ENCODE measurements at places on chromosomes 1 and 21. TPM values are rescaled to one million over a fixed set of nuclear protein-coding genes. Genes with fewer than 3 reads are reported as not detected.

The MIXL1 gene
- not detected for total RNA-seq

The DMBX1 gene
- 0.38 TPM for total RNA-seq

GRCh38 chr1:9009438-9010370, 16.5 kb downstream of the SLC2A7 start:
- H3K27me3 ChIP-seq: no peaks in the 10 kb centered on the region
- H3K4me3 ChIP-seq: no peak overlapping the region

The SYNC gene
- not detected for total RNA-seq

GRCh38 chr1:46670134-46670533, 1.5 kb upstream of the TEX38 start:
- peaks cover 19% of the 10 kb centered on the region for H3K36me3 ChIP-seq
- H3K27me3 ChIP-seq: no peaks in the 10 kb centered on the region
- no peak for DNase-seq
- H3K27ac ChIP-seq: no peak overlapping the region
- H3K4me1 ChIP-seq: peaks cover 27% of the 10 kb centered on the region

The SZT2 gene
- total RNA-seq: 57.8 TPM

The VHLL gene
- total RNA-seq: not detected

The C1orf167 gene
- 0.25 TPM for total RNA-seq

- no peak overlapping the region for H3K27ac ChIP-seq
- no peak overlapping the region for H3K4me3 ChIP-seq
- no peaks in the 10 kb centered on the region for H3K27me3 ChIP-seq
- no peaks in the 10 kb centered on the region for H3K4me1 ChIP-seq
Measured at GRCh38 chr21:27451116-27451515, 484.2 kb upstream of the ADAMTS5 start.

DNA sequence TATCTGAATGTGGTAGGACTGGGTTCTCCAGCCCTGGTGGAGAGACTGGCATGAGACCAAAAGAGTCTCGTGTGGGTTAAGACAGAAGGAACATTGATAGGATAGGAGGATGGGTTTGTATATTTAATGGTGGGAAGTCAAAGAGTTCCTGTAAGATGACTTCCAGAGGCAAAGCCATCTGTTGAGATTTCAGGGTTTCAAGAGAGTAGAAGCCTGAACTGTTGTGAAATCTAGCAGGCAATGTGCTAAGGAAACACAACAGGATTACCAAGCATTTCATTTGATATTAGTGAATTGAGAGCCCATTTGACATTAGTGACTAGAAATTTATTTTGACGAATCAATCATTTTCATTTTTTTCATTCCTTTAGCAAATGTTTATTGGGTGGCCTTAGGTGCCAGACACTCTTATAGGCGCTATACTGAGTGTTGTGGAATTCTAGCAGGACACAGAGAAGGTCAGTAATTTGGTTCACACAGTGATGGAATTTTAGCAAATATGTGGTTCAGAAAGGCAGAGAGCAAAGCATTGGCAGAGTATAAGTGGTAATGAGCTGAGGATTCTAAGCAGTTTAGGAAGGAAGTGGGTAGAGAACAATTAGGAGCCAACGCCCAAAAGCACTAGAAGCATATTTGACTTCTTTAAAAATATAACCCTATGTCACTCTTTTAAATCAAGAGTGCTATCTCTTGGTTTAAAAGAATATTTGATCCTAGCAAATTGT, 149.3 kb downstream of the AK5 start:
- H3K4me1 ChIP-seq: peaks cover 16% of the 10 kb centered on the region
- no peak overlapping the region for H3K27ac ChIP-seq
- H3K4me3 ChIP-seq: no peak overlapping the region
- no peak for DNase-seq
- no peaks in the 10 kb centered on the region for H3K27me3 ChIP-seq
